ENCODE measurements at places on chromosomes 7 and 10.

- DNase-seq = no peak
These were observed 16.4 kb upstream of the GSDME start for GRCh38 chr7:24773646-24774045.

DNA sequence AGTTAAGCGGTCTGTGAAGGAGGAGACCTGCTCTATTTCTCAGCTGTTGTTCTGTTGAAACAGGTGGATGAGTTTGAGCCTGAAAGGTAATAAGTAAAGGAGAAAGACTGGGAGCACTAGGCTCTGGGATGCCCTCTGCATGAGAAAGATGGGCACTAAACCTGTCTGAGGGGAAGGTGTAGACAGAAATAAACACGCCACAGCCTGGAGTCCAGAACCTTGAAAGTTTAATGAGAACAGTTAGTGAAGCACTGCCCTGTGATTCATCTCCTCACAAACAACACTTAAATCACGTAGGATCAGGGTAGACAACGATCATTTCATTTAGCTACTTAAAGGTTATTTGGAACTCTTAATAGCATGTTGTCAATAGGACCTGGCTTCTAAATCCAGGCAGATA, 193.1 kb downstream of the PHTF2 start:
- DNase-seq = no peak

GRCh38 chr7:117472335-117472734, 7.5 kb upstream of the CFTR start:
- DNase-seq = no peak

DNA sequence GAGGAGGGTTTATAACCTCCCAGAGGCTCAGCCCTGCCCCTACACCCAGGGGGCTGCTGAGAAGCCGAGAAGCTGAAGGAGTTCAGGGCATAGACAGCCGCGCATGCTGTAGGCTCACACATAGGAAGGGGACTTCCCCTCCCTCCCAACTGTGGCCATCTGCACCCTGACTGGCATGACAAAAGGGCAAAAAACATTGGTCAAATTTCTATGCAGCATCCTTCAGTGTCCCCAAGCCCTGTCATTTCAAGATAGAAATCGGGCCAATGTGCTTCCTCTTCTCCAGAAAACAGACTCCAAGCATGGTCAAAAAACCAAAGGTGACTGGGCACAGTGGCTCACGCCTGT, 55.9 kb upstream of the MYL10 start:
- no peak for DNase-seq

DNA sequence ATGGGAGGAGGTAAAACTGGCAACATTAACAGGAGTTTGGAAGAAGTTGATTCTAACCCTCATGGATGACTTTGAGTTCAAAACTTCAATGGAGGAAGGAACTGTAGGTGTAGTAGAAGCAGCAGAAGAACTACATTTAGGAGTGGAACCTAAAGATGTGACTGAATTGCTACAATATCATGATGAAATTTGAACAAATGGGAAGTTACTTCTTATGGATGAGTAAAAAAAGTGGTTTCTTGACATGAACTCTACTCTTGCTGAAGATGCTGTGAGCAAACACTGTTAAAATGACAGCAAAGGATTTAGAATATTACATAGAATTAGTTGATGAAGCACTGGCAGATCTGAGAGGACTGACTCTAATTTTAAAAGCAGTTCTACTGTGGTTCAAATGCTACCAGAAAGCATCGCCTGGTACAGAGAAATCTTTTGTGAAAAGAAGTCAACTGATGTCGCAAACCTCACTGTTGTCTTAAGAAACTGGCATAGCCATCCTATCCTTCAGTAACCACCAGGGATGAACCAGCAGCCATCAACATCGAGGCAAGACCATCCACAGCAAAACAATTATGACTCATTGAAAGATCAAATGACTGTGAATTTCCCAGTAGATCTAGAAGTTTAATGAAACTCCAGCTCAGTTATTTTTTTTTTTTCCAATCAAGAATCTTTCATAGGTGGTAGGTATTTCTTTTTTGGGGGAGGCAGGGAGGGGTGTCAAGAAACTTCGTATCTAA, 20.8 kb downstream of the BRAF start:
- DNase-seq = no peak

- no peak for DNase-seq
These were observed 77.4 kb downstream of the DLG5 start for GRCh38 chr10:77849039-77849664.

GRCh38 chr10:95400787-95401186, 110.0 kb upstream of the PDLIM1 start:
- no peak for DNase-seq

- DNase-seq = no peak
These were observed 10.2 kb downstream of the GHRHR start for GRCh38 chr7:30973791-30974604.

DNA sequence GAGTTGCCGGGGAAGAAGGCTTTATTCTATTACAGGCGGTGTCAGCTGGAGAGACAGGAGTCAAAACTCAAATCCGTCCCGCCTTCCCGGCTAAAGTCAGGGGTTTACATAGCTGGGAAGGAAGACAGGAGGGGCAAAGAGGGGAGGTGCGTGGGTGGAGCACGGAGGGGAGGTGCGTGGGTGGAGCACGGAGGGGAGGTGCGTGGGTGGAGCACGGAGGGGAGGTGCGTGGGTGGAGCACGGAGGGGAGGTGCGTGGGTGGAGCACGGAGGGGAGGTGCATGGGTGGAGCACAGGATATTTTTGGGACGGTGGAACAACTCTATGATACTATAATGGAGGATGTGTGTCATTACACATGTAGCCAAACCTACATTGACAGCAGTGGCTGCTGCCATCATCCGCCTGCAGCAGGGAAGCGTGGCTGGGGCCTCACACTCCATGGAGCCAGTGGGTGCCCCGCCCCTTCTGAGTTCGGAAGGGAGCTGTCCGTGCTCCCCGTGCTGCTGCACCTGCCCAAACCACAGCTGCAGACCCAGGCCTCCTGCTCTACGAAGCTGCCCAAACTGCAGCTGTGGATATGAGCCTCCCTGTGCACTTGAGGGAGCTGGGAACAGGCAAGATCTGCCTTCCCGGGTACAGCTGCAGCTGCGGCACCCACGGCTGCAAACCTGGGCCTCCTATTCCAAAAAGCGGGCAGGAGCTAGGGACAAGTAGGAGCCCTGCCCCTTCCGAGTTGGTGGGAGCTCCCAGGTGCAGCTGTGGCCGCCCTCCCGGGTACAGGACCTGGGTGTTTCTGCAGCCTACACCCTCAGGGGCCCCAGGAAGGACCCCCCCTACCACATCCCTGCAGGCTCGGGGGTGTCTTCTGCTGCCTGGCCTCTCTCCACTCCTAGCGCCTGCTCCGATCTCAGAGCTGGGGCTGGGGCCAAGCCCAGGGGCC, 119.4 kb downstream of the DYNC2I1 start:
- no peak for DNase-seq

DNA sequence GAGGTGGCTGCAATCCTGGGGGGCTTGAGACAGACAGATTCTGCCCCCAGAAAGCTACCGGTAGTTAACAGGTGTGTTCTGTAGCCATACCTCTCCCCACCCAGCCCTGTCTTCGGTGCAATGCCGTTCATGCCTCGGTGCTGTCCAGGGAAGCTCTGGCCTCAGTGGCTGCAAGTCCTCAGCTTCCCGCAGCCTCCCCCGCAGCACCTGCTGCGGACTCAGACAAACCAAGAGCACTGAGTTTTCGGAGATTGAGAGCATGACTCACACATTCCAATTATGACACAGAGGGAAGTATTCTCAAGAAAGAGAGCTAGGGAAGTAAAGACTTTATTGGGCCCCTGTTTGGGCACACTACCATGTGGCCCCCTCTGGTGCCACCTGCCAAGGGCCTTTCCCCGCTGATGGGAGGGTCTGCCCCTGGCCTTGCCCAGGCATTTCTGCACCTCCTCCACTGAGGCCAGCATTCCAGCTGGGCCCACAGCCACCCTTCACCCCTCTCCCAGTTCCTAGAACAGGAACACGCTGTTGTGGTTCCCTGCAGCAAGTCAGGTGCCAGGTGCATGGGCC, 30.2 kb upstream of the EZH2 start:
- no peak for DNase-seq

GRCh38 chr10:69884686-69885085, 83.0 kb downstream of the COL13A1 start:
- no peak for DNase-seq

DNA sequence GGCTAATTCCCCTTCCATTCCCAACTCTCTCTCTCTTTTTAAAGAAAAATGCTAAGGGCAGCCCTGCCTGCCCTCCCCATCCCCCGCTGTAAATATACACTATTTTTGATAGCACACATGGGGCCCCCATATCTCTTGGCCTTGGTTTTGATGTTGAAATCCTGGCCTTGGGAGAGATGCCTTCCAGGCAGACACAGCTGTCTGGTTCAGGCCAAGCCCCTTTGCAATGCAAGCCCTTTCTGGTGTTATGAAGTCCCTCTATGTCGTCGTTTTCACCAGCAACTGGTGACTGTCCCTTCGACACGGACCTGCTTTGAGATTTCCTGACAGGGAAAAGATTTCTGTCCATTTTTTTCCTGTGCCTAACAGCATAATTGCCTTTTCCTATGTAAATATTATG, 3.0 kb downstream of the ADRA2A start:
- DNase-seq = no peak
